Amniotic stem cell (primary cell): ENCODE measurements at places on chromosomes 2 and 18.

GRCh38 chr2:26299471-26300101 is 46.4 kb upstream of the SELENOI start:
- DNase-seq = no peak

DNA sequence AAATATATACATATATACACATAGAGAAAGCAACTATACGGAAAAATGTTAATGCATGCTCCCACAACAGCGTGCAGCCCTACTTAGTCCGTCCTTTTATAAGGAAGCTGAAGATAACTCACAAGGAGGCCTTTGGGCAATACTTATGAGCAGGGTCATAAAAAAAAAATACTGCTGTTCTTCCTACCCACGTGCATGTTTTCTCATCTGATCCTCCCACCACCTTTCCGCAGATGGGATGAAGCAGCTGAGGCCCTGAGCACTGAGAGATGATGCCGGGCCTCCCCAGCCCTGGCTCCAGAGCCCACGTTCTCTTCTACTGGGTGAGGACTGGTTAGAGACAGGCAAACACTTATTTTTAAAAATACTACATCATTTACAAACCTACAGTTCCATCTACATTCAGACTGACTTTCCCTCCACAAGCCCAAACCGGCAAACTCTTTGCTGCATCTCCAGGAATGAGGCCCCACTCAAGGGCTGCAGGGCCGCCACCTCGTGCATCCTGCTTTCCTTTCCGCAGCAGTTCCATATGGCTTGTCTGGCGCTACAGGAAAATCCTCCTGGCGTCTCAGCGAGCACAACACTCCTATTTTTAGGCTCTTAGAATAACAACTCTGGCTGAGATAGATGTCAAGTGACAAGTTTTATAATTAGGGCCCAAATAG is 41.6 kb downstream of the TBC1D8 start:
- DNase-seq = no peak

GRCh38 chr2:217617616-217618022 is 385.2 kb downstream of the TNS1 start:
- DNase-seq = no peak

DNA sequence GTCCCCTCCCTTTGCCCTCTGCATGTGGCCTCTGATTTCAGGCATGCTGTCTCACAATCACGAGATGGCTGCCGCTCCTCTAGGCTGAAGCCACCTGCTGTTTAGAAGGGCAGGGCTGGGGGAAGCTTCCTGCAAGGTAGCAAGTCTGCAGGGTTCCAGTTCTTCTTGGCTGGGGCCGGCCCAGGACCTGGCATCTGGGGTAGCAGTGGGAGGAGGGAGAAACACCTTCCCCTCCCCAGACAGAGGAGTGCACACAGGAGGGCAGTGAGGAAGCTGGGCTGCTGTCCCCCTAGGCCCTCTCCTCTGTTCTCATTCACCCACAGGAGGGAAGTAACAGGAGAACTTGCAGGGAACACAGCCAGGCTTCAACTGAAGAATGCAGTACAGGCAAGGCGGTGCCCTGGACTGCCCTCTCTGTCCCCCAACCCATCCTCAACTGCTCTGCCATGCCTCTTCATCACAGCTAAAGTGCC is 345.9 kb upstream of the HS6ST1 start:
- DNase-seq = no peak

- DNase-seq = no peak
Measured at GRCh38 chr18:61034580-61034979, 298.6 kb upstream of the CDH20 start.

DNA sequence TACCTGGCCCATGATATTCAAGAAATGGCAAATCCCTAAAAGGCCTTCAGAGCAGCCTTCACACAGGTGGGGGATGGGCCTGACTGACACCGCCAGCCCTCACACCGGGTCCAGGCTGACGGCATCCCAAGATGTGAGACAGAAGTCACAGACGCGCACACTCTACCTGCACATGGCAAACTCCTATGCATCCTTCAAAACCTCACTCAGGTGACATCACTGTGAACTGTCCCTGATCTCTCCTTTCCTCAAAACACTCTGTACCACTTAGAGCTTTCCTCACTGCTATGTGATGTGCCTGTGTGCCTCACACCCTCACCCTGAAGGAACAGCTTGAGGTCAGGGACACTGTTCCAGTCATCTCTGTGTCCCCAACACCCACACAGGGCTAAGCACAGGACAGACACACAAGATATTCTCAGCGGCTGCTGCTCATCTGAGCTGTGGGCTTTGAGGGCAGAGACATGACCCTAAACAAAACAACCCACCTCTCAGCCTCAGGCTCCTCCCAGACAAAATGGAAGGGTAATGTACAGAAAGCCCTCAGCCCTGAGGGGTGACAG is 27.5 kb downstream of the BIN1 start:
- DNase-seq = no peak

GRCh38 chr2:96541398-96542152 is 5.0 kb downstream of the ARID5A start:
- DNase-seq = no peak

DNA sequence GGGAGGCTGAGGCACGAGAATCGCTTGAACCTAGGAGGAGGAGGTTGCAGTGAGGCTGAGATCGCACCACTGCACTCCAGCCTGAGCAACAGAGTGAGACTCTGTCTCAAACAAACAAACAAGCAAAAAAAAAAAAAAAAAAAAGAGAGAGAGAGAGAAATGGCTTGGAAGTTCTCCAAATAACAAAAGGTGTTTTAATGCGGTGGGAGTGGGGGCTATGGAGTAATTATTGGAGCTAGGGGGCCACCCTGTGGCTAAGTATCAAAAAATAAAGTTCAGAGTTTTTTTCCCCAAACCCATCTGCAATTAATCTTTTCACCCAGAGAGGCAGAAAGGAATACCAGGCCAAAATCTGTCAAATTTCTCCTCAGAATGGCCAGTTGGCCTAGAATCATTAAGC is 23.0 kb upstream of the CEP68 start:
- DNase-seq = no peak

DNA sequence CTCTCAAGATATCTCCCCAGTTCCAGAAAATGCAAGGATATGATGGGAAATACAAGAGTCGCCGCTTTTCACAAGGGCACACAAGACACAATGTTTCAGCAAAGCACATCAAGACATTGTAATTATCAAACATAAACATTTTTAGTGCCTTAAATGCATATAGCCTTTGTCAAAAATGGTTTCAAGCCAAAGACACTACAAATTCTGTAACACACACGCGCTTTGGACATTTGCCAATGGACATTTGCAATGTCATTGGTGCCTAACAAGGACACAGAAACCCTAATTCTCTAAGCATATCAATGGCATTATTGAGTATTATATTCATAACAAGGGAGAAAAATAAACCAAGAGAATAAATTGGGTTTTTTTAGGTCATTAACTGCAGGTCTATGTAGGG is 16.1 kb downstream of the ADD2 start:
- DNase-seq = no peak

GRCh38 chr2:177585234-177585863 is 192.8 kb downstream of the AGPS start:
- no peak for DNase-seq

- DNase-seq = no peak
Measured at GRCh38 chr18:76314015-76314414, 181.0 kb downstream of the ZNF516 start.

DNA sequence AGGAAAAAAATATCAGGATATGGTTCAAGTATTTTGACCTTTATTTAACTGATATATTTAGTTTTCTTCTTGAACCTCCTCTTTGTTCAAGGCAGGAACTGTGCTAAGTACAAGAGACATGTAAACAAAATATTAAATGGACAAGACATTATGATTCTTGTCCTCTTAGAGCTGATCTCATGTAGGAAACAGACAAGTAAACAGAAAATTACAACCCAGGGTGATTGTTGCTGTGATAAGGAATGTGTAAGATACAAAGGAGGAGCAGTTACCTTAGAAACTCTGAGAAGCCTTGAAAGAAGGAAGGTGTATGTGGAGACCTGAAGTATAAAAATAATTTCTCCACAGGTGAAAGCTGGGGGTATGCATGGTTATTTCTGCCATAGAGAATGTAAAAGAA is 12.9 kb downstream of the RBM45 start:
- no peak for DNase-seq
